ENCODE measurements at places on chromosomes 2 and 18. TPM values are rescaled to one million over a fixed set of nuclear protein-coding genes. Genes with fewer than 3 reads are reported as not detected.

GRCh38 chr2:64214281-64215115, 70.3 kb upstream of the PELI1 start:
- no peaks in the 10 kb centered on the region for H3K36me3 ChIP-seq
- DNase-seq, result no peak
- no peaks in the 10 kb centered on the region for H3K27me3 ChIP-seq
- peaks cover 20% of the 10 kb centered on the region for H3K4me1 ChIP-seq
- H3K27ac ChIP-seq, result peak overlapping the region; percentile 78

The CD8A gene
- total RNA-seq, result 9.1 TPM

GRCh38 chr2:71154798-71155197, 24.4 kb downstream of the MPHOSPH10 start:
- H3K4me3 ChIP-seq, result no peak overlapping the region
- peaks cover 12% of the 10 kb centered on the region for H3K36me3 ChIP-seq
- no peaks in the 10 kb centered on the region for H3K4me1 ChIP-seq
- H3K27ac ChIP-seq, result no peak overlapping the region

GRCh38 chr2:85503851-85504777, 34.9 kb upstream of the MAT2A start:
- no peak overlapping the region for H3K4me3 ChIP-seq
- peaks cover 11% of the 10 kb centered on the region for H3K4me1 ChIP-seq
- no peak for DNase-seq
- H3K27ac ChIP-seq, result no peak overlapping the region

The ST6GAL2 gene
- 0.93 TPM for total RNA-seq

DNA sequence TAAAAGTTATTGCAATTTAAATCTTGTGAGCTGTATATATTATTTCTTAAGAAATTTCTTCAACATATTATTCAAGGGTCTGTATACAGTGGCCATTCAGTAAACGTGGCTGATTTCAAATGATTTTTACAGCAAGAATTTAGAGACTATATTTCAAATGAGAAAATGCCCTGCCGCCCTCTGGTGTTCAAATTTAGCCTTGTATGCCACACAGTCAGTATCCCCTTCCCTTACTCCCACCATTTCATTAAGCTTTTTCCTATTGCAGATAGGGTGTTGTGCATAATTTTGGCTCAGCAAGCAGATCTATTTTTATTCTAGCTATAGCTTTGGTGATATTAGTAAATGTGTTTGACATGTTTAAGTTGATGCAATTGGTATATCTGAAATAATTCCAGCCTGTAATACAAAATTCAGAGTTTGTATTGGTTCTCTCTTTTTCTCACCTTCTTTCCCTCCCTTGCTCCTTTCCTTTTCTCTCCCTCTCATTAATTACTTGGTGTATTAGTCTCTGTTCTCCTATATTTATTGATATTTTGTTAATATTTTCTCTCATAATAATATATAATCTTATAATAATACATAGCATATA, 22.8 kb upstream of the SCN7A start:
- no peak overlapping the region for H3K27ac ChIP-seq
- no peak overlapping the region for H3K4me3 ChIP-seq
- no peaks in the 10 kb centered on the region for H3K36me3 ChIP-seq
- no peaks in the 10 kb centered on the region for H3K4me1 ChIP-seq
- no peak for DNase-seq

- H3K27ac ChIP-seq, result no peak overlapping the region
- peak; percentile 69 for DNase-seq
- H3K27me3 ChIP-seq, result no peaks in the 10 kb centered on the region
Measured at GRCh38 chr2:3604991-3605961, 10.4 kb downstream of the COLEC11 start.

Data from left lung (tissue), 14 donors.